ENCODE measurements at places on chromosomes 11 and 22. TPM values are rescaled to one million over a fixed set of nuclear protein-coding genes. Genes with fewer than 3 reads are reported as not detected.

- H3K4me1 ChIP-seq: peaks cover 35% of the 10 kb centered on the region
- no peaks in the 10 kb centered on the region for H3K36me3 ChIP-seq
- H3K4me3 ChIP-seq: peak overlapping the region; percentile 82
- DNase-seq: no peak
- no peak overlapping the region for H3K27ac ChIP-seq
- H3K27me3 ChIP-seq: peaks cover 3% of the 10 kb centered on the region
These were observed 1.7 kb upstream of the BID start for GRCh38 chr22:17775781-17776465.

- peak overlapping the region; percentile 45 for H3K27ac ChIP-seq
- no peaks in the 10 kb centered on the region for H3K36me3 ChIP-seq
- H3K4me1 ChIP-seq: peaks cover 21% of the 10 kb centered on the region
- no peaks in the 10 kb centered on the region for H3K27me3 ChIP-seq
- DNase-seq: no peak
These were observed 37.2 kb downstream of the RPS6KA4 start for GRCh38 chr11:64396079-64396591.

- H3K27ac ChIP-seq: no peak overlapping the region
- peaks cover 8% of the 10 kb centered on the region for H3K4me1 ChIP-seq
- no peak for DNase-seq
- H3K4me3 ChIP-seq: no peak overlapping the region
- no peaks in the 10 kb centered on the region for H3K36me3 ChIP-seq
- no peaks in the 10 kb centered on the region for H3K27me3 ChIP-seq
These were observed 25.5 kb downstream of the SLC5A12 start for GRCh38 chr11:26696330-26696729.

DNA sequence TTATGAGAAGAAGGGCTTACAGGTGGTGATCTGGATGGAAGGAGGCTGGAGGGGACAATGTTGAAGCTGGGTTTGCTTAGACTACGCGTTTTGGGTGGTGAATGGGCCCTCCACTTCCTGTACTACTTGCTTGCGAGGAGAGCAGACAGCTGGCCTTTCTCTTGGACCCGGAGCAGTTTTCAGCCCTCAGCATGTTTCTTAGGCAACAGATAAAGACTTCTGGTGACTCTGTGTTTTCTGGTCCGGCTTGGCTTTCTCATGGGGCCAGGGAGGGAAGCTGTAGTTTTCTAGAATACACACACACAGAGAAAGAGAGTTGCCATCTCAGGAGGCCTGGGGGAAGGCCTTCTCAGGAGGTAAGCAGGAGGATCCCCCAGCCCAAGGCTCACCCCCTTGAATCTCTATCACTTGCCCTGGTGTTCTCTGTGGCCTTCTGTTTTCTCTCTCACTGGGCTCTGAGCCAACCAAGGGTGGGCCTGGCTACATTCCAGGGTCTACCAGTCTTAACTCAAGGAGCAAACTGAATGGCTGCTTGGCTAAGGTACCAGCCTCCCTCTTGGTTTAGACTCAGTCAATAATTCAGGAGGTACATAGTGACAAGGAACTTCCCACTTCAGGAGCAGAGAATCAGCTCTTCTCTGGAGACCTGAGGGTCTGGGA is 2.4 kb downstream of the CCS start:
- no peak for DNase-seq
- H3K27me3 ChIP-seq: no peaks in the 10 kb centered on the region
- H3K27ac ChIP-seq: peak overlapping the region; percentile 37
- H3K4me3 ChIP-seq: peak overlapping the region; percentile 77

GRCh38 chr22:29755889-29756288 is 10.9 kb downstream of the ZMAT5 start:
- peaks cover 4% of the 10 kb centered on the region for H3K4me1 ChIP-seq
- H3K36me3 ChIP-seq: no peaks in the 10 kb centered on the region
- no peak overlapping the region for H3K27ac ChIP-seq

GRCh38 chr11:44927174-44927661 is 23.5 kb downstream of the TP53I11 start:
- no peaks in the 10 kb centered on the region for H3K27me3 ChIP-seq
- H3K4me1 ChIP-seq: peaks cover 17% of the 10 kb centered on the region
- peak; percentile 81 for DNase-seq
- H3K27ac ChIP-seq: peak overlapping the region; percentile 13
- H3K36me3 ChIP-seq: peaks cover 5% of the 10 kb centered on the region

DNA sequence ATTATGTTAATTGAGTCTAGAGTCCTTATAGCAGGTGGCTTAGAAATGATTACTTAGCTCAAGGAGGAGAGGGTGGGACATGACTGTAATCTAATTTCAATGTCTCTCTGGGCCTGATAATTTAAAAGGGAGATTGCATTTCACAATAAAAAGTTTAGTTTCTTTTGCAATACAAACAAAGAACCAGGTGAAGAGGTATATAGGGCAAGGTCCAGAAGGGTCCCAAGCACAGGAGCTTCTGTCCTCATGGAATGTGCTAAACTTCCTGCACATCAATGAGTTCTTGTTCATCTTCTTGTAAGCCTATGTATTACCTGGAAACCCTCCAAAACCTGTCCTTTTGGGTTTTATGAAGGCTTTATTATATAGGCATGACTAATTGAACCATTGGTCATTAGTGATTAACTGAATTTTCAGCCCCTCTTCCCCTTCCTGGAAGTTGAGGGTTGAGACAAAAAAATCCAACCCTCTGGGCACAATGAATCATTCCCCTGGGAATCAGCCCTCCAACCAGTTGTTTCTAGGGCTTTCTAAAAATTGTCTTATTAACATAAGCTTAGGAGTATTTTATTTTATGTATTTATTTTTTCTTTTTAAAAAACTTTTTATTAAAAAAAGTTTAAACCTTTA is 37.6 kb downstream of the MS4A2 start:
- no peaks in the 10 kb centered on the region for H3K36me3 ChIP-seq
- no peak overlapping the region for H3K27ac ChIP-seq
- no peak for DNase-seq

DNA sequence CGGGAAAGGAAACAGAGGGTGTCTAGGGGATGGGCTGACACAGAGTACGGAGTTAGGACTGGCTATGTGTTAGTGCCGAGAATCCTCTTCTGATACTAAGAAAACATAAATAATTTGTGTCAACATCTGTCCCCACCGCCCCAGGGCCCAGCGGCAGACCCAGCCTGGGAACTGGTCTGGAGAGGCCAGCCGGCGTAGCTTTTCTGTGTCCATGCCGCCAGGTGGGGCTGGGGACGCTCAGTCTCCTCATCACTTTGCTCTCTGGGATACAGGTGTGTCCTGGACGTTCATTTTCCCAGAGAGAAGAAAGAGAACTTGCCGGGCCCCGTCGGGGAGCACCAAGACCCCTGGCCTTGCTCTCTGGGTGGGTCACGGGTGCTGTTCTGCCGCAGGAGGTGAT is 54.7 kb downstream of the WNT7B start:
- H3K27me3 ChIP-seq: peaks cover 4% of the 10 kb centered on the region
- peaks cover 6% of the 10 kb centered on the region for H3K4me1 ChIP-seq
- no peak overlapping the region for H3K27ac ChIP-seq
- H3K36me3 ChIP-seq: no peaks in the 10 kb centered on the region
- no peak overlapping the region for H3K4me3 ChIP-seq

GRCh38 chr11:116576526-116576925 is 196.3 kb downstream of the BUD13 start:
- no peak for DNase-seq
- H3K27ac ChIP-seq: no peak overlapping the region
- no peaks in the 10 kb centered on the region for H3K36me3 ChIP-seq
- H3K4me1 ChIP-seq: no peaks in the 10 kb centered on the region
- peaks cover 54% of the 10 kb centered on the region for H3K27me3 ChIP-seq

- H3K4me3 ChIP-seq: no peak overlapping the region
- H3K36me3 ChIP-seq: no peaks in the 10 kb centered on the region
- H3K27ac ChIP-seq: no peak overlapping the region
- DNase-seq: no peak
- H3K4me1 ChIP-seq: no peaks in the 10 kb centered on the region
These were observed 21.8 kb upstream of the IL17REL start for GRCh38 chr22:50034126-50035081.

- peaks cover 8% of the 10 kb centered on the region for H3K27me3 ChIP-seq
- no peaks in the 10 kb centered on the region for H3K36me3 ChIP-seq
- peak overlapping the region; percentile 49 for H3K4me3 ChIP-seq
- H3K4me1 ChIP-seq: peaks cover 31% of the 10 kb centered on the region
These were observed 1.4 kb downstream of the MRGPRF start for GRCh38 chr11:69011624-69012091.

- H3K4me3 ChIP-seq: peak overlapping the region; percentile 83
- no peak for DNase-seq
- H3K36me3 ChIP-seq: no peaks in the 10 kb centered on the region
- peaks cover 5% of the 10 kb centered on the region for H3K27me3 ChIP-seq
- H3K27ac ChIP-seq: peak overlapping the region; percentile 84
- H3K4me1 ChIP-seq: peaks cover 31% of the 10 kb centered on the region
These were observed 525 bp downstream of the CSDC2 start for GRCh38 chr22:41561335-41561734.

DNA sequence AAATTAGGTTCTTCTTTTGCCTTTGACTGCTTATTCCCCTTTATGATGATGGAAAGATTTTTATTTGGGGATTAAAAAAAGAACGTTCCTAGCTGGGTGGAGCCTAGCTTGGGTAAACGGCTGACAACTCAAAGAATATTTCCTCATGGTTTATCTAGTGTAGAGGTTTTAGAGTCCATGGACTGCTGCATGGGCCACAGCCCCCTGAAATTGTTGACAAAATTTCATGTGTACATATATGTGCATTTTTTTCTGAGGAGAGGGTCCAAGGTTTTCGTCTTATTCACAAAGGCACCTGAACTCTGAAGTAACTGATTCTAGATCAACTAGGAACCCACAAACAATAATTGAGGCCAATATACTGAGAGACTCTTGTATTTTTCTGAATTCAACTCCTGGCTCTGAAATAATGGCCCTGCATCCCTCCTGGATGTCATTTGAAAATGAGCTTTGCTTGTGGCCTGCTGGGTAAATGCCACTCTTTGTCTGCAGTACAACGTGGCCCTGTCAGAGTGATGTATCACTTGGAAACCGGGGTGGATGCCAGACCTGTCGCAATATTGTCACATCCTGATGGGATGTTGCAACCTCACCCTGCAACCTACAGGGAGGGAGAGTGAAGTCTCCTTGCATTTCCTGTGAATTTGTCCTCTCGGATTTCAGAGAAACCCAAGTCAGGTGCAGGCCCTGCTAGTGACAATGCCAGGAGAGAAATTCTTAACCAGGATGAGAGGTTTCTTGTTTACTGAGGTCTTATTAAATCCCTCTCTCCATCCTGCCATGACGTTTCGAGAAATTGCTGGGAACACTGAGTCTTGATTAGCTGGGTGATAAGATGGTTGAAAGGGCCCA is 33.8 kb downstream of the EHF start:
- no peaks in the 10 kb centered on the region for H3K27me3 ChIP-seq
- H3K4me1 ChIP-seq: peaks cover 27% of the 10 kb centered on the region
- no peak for DNase-seq
- no peaks in the 10 kb centered on the region for H3K36me3 ChIP-seq

- no peaks in the 10 kb centered on the region for H3K4me1 ChIP-seq
- no peak for DNase-seq
- H3K4me3 ChIP-seq: no peak overlapping the region
These were observed 1.6 kb downstream of the CD5 start for GRCh38 chr11:61103851-61104423.

DNA sequence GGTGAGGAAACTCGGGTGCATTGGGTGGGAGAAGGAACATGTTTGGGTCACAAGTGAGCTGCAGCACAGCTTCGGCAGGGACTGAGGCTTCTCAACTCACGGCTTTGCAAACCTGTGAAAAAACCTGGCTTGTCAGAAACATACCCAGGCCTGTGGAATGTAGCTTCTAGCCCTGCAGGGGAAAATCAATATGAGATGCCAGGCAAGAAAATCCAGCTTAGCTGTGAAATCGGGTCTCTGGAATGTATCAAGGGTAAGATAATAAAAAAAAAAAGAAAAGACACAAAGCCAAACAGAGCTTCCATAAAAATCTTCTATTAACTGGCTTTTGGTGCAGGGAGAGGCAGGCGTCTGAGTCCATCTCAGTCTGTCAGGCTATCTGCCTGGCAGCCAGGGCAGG is 28.5 kb downstream of the UQCR10 start:
- DNase-seq: no peak
- peak overlapping the region; percentile 74 for H3K4me3 ChIP-seq
- H3K4me1 ChIP-seq: peaks cover 7% of the 10 kb centered on the region

DNA sequence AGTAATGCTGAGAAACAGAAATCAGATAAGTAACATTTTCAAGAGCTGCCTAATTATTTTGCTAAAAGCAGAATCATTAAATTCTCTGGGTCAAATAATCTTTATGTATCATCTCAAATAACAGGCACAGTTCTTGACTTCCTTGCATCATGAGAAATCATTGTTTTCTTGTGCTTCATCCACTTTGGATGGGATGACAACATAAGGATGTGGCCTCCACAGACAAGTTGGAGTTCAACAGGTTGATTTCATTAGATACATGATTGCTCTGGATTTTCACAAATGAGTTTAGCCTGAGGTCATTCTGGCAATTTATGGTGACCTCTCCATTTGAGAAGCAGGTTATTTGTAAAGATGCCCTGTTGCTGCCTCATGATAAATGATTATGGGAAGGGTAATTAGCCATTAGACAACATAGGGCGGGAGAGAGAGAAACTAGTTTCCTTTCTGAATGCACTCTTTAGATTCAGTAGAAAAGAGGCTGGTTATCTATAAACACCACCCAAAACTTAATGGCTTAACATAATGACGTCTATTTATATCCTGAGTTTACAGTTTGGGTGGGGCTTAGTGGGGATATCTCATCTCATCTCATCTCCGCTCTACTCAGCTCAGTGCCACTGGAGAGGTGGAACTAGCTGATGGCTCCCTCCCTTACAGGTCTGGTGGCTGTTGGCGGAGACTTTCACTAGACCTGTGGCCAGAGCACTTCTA is 35.0 kb upstream of the ADORA2A start:
- DNase-seq: no peak
- peaks cover 21% of the 10 kb centered on the region for H3K36me3 ChIP-seq
- peak overlapping the region; percentile 38 for H3K4me3 ChIP-seq
- H3K4me1 ChIP-seq: peaks cover 22% of the 10 kb centered on the region
- H3K27ac ChIP-seq: peak overlapping the region; percentile 35

GRCh38 chr11:35178067-35178805 is 39.3 kb downstream of the CD44 start:
- H3K4me3 ChIP-seq: no peak overlapping the region
- no peaks in the 10 kb centered on the region for H3K36me3 ChIP-seq
- DNase-seq: no peak
- H3K27ac ChIP-seq: no peak overlapping the region
- H3K4me1 ChIP-seq: peaks cover 33% of the 10 kb centered on the region

DNA sequence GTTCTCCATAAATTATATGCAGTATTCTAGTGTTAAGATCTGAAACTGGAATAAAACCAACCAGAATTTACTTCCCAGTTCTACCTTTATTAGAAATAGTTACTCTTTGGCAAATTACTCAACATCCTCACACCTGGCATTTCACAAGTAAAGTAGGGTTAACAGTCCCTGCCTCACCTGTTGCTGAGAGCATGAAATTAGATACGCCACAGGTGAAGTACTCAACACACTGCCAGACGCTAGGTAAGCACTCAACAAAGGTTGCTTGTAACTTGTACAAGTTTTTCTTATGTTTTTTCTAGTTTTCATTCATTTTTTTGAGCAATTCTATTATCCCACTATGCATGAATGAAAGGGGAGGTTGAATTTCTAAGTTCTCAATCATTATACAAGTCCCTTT is 267.6 kb upstream of the ARHGAP42 start:
- H3K36me3 ChIP-seq: no peaks in the 10 kb centered on the region
- no peaks in the 10 kb centered on the region for H3K27me3 ChIP-seq
- H3K27ac ChIP-seq: no peak overlapping the region
- DNase-seq: no peak
- H3K4me1 ChIP-seq: no peaks in the 10 kb centered on the region
- no peak overlapping the region for H3K4me3 ChIP-seq

Gene SHANK2
- 49.4 TPM for total RNA-seq

Gene IGLL1
- not detected for total RNA-seq

Gene APOC3
- 54.4 TPM for total RNA-seq

Gene DERL3
- total RNA-seq: 2.6 TPM

Gene RAB39A
- total RNA-seq: 3.4 TPM

Gene PLCB3
- total RNA-seq: 56.2 TPM

Gene C11orf65
- total RNA-seq: 0.70 TPM

Gene TUB
- 28.8 TPM for total RNA-seq
